CD4-positive, alpha-beta T cell treated with Interleukin-21 for 1 hour (primary cell): ENCODE measurements at places on chromosomes 1 and 21.

- DNase-seq, result no peak
Measured at GRCh38 chr1:43864111-43865045, 69.2 kb upstream of the ARTN start.

DNA sequence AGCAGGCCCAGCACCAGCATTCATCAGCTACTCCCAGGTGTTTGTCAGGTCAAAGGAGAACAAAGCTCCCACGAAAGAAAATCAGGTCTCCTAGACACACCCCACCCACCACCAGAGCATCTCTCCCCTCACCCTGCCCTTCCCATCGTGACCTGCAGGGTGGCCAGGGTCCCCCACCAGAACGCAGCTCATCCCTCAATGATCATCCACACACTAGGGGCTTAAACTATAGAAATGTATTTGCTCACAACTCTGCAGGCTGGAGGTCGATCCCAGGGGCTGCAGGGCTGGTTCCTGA, 97.4 kb downstream of the RIPK4 start:
- no peak for DNase-seq

- DNase-seq, result no peak
Measured at GRCh38 chr1:86335916-86336315, 60.2 kb downstream of the ODF2L start.

DNA sequence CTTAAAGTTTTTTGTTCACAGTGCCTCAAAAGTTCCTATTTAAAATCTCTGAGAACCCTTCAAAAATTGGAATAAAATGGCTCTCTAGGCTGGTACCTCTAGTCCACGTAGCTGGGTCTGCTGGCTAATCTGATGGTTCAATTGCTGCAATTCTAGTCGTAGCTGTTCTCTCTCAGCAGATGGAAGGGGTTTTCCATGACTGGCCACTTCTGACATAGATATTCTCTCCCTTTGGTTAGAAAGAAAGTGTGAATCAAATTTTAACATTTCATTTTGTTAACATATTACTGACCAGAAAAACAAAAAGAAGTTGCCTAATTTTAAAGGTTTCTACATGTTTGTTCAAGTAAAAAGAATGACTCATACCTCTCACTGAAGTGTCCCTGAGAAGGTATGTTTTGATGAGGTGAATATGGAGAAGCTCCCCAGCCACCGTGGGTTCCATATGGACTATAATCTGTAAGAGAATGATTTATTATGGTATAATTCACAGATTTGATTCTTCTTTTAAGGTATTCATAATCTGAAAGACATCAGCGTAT, 29.3 kb upstream of the SERPINC1 start:
- no peak for DNase-seq

DNA sequence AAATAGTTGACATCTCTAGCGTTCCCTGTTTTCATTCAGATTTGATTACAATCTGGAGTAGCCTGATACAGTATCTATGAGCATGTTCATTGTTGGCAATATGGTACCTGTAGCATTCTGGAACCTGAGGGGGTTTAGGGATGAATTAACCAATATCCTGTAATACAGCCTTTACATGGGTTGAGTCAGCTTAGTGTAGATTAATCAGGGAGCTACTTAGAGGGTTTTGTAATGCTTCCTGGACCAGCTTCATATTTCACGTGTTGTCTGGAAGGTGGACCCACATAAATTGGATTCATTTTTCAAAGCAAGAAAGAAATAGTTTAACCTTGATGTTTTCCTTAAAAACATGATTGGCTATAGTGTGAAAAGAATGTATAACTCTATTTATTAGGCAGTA, 3.6 kb downstream of the OTUD3 start:
- no peak for DNase-seq

DNA sequence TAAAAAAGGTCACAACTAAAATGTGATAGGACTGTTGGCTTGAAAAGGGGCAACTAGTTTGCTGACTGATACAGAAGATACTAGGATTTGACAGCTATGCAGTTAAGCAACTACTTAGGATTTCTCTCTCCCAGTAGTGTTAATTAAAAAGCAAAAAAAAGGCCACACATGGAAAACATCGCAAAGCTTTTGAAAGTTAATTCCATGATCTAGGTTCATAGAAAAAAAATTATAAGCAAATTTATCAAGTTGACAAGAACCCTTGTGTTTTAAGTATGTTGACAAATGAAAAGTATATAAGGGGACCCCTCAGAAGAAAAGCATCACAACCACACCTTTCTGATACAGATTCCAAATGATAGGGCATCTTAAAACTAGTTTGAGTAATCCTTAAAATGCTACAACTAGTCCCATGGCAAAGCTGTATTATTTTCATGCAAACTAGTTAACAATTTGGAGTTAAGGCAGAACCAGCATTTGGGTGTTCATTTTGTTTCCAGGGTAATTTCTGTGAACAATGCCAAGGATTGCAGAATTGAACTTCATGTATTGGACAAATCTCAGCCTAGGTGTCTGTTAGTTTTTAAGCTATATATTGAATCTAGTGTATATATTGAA, 4.1 kb downstream of the PNRC2 start:
- DNase-seq, result no peak

DNA sequence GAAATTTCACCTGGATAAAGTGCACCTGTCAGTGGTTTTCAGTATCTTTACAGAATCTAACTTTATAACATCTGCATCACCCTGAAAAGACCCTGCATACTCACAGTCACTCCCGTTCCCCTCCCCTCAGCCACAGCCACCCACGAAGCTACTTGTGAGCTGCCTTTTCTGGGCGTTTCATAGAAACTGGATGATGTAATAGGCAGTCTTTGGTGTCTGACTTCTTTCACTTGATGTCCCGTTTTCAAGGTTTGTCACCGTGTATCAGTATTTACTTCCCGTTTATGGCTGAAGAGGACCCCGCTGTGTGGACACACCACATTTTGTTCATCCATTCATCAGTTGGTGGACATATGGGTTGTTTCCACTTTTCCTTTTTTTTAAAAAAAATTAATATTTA, 47.8 kb upstream of the LRRC3 start:
- DNase-seq, result no peak

GRCh38 chr1:220372451-220372850, 100.2 kb upstream of the RAB3GAP2 start:
- no peak for DNase-seq

- DNase-seq, result no peak
Measured at GRCh38 chr1:46556822-46557221, 5.4 kb upstream of the KNCN start.

GRCh38 chr1:201686714-201687455, 142.1 kb upstream of the IPO9 start:
- no peak for DNase-seq

- no peak for DNase-seq
Measured at GRCh38 chr1:21626921-21627339, 42.2 kb downstream of the RAP1GAP start.

DNA sequence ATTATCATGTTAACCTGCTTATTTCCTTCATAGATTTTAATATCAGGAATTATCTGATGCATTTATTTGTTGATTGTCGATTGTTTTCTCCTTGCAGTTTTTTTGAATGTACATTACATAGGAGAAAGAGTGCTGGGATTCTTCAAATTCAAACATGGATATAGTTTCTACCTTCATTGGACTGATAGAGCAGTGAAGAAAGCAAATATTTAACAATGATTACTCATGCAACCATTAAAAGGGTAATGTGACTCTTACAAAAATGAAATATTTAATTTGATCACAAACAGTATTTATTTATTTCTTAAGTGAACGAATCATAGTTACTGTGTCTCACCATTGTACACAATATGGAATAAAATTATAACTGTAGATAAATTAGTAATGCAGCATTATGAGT, 350.9 kb downstream of the BRINP3 start:
- no peak for DNase-seq

DNA sequence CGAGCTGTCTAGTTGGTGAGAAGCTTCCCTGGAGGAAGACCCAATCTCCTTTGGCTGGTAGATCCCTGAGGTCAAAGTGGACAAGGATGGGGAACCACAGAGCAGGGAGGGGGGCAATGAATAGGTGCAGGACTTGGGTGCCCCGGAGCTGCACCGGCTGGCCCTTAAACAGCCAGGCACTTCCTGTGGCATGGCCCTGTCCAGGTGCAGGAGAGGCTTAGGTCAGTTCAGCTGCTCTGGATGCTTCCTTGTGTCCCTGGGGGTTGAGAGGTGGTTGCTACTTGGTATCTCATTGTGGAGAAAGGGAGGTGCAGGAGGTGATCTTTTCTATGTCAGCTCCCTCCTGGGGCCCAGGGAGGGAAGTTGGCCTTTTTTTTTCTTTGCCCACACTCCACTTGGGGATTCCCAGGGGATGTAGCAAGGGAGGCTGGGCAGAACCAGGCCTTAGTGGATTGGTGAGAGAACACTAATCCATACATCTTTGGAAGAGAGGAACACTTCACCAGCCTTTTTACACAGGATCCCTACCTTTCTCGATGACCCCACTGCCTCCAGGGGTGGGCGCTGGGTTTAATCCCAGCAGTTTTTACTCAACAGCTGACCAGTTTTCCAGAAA, 1.2 kb upstream of the ST3GAL3 start:
- no peak for DNase-seq

DNA sequence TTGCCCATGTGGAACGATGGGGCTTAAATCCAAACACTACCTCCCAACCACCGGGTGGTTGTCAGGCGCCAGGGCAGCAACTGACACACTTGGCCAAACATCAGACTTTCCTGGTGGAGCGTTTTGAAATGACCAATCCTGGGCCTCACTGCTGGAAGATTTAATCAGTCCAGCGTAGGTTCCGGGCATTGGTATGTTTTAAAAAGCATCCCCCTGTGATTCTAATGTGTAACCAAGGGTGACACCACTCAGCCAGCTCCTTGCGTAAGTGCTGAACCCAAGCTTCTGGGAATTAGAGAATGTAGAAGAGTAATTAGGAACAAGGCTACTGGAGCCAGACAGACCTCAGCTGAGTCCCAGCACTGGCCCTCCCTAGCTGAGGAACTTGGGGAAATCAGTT, 44.8 kb upstream of the KAZN start:
- DNase-seq, result no peak

GRCh38 chr1:33094971-33095604, 14.1 kb downstream of the AZIN2 start:
- DNase-seq, result peak; percentile 30

GRCh38 chr1:216832192-216832591, 109.0 kb upstream of the ESRRG start:
- DNase-seq, result no peak

DNA sequence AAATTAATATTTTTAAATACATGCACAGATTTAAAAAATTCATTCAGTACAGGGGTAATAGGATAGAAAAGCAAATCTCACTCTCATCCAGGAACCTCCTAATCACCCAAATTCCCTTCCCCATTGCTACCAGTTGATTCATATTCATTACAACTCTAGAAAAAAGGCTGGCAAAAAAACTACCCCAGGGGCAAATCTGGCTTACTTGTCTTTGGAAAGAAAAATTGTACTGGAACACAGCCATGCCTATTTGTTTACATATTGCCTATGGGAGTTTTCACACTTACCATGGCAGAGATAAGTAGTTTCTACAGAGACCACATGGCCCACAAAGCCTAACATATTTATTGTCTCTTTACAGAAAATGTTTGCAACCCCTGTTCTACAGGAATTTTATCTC, 8.9 kb upstream of the RBM34 start:
- no peak for DNase-seq

- no peak for DNase-seq
Measured at GRCh38 chr21:35257413-35257812, 208.3 kb upstream of the RUNX1 start.

DNA sequence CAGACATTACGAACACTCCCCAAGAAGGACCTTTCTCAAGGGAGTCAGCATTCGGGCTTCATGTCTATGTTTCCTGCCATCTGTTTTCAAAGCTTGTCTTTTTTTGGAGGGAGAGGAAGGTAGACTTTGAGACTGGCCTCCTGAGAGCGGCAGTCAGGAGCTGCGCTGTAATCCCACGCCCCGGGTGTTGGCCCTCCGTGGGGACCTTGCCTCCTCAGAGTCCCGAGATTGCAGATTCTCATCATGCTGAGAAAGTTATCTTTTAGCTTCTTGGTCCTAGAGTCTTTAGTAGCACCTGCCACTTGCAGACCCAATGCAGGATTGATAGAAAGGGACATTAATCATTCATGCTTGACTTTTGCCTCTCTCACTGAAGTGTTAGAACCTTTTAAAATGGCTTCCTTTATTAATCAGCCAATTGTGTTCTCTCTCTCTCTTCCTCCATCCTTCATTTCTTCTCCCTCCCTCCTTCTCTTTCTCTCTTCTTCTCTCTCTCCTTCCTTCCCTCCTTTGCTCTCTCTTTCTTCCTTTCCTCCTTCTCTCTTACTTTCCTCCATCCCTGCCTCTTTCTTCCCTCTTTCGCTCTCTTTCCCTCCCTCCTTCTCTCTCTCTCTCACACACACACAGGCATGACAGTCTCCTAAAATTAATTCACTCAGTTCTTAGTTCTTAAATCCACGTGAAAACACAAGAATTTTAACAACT, 25.2 kb upstream of the GNPAT start:
- DNase-seq, result no peak

DNA sequence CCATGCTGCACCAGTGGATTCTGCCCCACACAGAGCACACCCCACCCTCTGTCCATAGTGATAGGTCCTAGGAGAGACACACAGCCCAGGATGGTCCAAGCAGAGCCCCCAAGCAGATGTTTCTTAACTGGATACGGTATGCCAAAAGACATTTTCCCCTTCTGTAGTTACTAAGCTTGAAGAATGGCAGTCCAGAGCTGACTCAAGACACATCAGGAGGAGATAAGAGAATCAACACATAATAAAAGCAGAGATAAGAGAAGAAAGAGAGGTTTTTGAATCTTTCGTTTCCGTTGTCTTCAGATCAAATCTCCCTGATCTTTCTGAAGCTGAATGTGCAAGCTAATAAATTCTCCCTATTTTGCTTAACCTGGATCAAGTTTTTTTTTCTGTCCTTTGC, 21.8 kb upstream of the CASQ2 start:
- no peak for DNase-seq

DNA sequence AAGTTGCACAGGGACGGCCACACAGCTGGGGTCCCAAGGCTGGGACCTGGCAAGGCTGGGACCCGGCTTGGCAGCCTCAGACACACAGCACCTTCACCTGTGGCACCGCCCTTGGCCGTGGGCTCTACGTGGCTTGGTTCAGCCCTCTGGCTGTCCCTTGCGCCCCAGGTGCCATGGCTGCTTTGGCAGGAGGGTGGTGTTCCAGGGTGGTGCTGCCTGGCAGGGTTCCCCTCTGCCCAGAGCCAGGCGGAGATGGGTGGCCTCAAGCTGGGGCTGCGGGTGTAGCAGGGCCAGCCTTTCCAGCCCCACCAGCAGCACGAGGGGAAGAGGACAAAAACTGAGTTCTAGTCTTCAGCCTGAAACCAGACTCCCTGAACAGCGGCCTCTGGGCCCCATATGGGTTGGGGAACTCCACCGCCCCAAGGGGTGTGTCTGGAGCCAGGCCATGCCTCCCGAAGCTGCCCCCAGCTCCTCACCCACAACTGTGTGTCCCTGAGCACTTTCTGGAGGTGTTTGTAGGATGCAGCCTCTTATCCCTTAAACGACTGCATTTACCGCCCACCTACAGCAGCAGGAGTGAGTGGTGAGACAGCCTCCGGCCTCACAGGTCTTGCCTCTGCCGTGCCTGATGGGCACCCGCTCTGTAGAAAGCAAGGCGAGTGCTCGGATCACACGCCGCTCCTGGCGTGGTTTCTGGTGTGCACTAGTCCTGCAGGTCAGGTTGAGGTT, 92.3 kb downstream of the PDE9A start:
- no peak for DNase-seq
